ENCODE measurements at places on chromosomes 1 and 21. TPM values are rescaled to one million over a fixed set of nuclear protein-coding genes. Genes with fewer than 3 reads are reported as not detected.

KCNN3 gene
- polyA plus RNA-seq = 2.0 TPM

ZSWIM5 gene
- polyA plus RNA-seq = 5.0 TPM

C1orf87 gene
- 2.7 TPM for polyA plus RNA-seq

CA6 gene
- polyA plus RNA-seq = not detected

ITLN2 gene
- polyA plus RNA-seq = 0.18 TPM

RHBDL2 gene
- 1.3 TPM for polyA plus RNA-seq

MYBPH gene
- not detected for polyA plus RNA-seq

ADAMTS5 gene
- polyA plus RNA-seq = 11.4 TPM

PLPPR4 gene
- 42.1 TPM for polyA plus RNA-seq

B3GALT5 gene
- polyA plus RNA-seq = 1.4 TPM

SPTA1 gene
- 11.6 TPM for polyA plus RNA-seq

MANEAL gene
- 5.5 TPM for polyA plus RNA-seq

LAMC1 gene
- polyA plus RNA-seq = 342 TPM

PLPPR5 gene
- 4.6 TPM for polyA plus RNA-seq

HRNR gene
- 0.54 TPM for polyA plus RNA-seq

NTRK1 gene
- 0.41 TPM for polyA plus RNA-seq

CLCC1 gene
- 47.4 TPM for polyA plus RNA-seq

TM2D1 gene
- 76.0 TPM for polyA plus RNA-seq

CNR2 gene
- polyA plus RNA-seq = 0.17 TPM

PTPRU gene
- polyA plus RNA-seq = 16.2 TPM

CFHR5 gene
- polyA plus RNA-seq = not detected
